ENCODE measurements at places on chromosomes 2 and 18.

DNA sequence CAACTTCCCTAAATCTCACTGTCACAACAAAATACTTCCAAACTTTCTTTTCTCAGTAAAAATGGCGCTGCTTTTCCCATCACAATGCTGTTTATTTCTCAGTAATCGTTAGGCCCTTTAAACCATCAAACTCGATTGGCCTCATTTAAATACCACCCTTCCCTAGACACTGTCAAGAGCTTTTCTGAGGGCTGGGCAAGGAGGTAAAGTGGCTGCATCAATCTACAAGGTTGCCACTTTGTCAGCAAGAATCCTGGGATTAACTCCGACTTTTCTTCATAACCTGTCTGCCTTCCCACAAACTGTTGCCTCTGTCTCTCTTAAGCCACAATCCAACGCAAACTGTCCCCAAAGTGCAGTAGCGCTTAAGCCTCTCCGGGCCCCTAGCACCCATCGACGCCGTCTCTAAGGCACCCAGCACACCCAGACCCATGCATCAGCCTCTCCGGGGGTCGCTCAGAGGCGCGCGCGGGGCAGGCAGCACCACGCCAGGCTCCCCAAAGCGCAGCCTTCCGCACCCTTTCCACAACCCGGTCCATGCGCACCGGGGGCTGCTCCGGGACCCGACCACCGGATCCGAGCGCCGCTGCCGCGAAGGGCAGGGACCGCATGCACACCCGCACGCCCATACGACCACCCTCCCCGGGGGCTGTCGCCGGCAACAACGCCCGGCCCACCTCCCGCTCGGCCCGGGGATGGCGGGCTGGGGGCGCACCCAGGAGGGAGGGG, 683 bp downstream of the MBOAT2 start:
- no peak for DNase-seq

DNA sequence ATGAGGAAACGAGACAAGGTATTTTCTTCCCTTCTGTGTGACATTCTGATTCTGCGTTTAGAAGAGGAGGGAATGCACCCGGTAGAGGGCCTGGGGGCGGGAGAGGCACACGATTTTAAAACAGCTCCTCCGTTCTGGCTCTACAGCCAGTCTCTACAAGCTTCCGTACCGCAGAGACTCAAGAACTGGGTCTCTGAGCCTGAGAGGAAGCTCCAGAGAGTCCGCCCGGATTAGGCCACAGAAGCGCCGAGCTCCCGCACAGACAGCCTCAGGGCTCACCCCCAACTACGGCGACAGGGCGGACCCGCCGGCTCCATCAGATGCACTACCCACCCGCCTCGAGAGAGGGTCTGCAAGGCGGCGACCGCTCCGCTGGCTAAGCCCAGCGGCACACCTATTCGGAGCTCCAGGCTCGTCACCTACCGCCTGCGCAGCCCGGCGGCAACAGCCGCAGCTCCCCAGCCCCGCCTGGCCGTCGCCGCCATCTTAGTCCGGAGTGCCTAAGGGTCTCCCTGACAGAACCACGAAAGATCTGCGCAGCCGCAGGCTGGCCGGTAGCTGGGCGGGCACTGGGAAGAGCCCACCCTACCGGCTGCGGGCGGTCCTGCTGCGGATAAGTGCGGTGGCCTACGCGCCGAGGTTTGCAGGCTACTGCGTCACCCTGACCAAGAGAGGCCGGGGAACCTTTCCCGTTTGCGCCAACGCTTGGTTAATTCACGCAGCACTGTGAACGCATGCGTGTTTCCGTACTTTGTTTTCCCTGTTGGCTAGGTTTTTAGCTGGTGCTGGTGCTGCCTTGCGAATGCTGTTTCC, at the start of gene NFU1:
NFU1 (minus strand) TSS at position 498 of the 813 bp plus-strand sequence; CDS start at position 485, 13 bp downstream.
- DNase-seq = peak; percentile 93

DNA sequence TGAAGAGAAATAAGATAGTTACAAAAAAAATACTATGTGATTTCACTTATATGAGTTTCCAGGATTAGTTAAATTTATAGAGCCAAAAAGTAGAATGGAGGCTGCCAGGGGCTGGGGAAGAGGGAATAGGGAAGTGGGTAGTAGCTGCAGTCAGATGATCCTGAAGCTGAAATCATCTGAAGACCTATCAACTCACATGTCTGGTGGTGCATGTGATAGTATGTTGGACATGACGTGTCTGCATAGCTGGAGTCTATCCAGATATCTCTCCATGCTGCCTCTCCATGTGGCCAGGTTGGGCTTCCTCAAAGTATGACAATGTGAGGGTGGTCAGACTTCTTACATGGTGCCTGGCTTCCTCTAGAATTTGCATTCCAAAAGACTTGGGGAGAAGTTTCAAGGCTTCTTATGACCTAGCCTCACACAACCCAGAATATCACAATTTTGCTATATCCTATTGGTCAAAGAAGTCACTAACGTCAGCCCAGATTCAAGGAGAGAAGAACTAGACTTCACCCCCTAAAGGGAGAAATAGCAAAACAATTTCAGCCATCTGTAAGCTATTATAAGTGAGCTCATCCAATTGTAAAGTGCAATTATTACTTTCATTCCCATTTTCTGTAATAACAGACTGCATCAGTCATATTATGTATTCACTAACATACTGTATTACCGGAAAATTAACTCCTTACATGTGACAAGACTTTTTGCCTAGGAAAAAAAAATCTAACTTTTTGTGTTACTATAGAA, 14.0 kb upstream of the ZNF396 start:
- no peak for DNase-seq

GRCh38 chr2:105274046-105274445, 32.5 kb downstream of the GPR45 start:
- no peak for DNase-seq

DNA sequence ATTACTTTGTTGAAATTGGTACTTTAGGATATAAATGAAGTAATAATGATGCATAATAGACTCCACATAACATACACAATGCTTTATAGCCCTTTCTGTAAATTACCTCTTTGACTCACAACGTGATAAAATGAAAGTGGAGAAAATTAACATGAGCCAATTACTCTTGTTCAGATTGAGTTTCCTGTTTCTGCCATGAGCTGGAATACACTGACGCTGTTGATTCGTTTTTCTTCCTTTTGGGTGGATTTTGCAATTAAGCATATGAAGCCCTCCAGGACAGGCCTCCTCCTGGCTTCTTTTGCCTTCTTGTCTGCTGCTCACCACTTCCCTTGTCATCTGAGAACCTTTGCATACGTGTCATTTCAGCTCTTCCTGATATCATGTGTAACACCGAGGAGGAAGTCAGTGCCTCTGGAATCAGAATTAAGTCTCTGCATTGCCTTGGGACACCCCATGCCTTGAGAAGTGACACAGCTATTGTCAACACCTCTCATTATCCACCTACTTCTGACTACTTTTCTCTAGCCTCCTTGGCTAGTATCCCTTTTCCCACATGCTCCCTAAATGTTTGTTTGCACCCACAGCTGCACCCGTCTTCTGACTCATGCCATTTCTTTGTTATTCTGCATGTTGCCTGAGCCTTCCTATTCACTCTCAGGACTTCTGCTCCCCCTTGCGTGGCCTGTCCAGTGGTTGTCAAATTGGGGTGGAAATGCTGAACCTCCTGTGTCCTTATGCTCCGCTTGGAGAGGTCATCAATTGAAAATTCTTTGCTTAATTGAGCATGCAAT, 134.1 kb downstream of the FMNL2 start:
- DNase-seq = peak; percentile 35

GRCh38 chr2:98280376-98281102, 65.7 kb upstream of the CNGA3 start:
- DNase-seq = no peak

- no peak for DNase-seq
These were observed 64.2 kb upstream of the CDCA7 start for GRCh38 chr2:173290518-173290917.

DNA sequence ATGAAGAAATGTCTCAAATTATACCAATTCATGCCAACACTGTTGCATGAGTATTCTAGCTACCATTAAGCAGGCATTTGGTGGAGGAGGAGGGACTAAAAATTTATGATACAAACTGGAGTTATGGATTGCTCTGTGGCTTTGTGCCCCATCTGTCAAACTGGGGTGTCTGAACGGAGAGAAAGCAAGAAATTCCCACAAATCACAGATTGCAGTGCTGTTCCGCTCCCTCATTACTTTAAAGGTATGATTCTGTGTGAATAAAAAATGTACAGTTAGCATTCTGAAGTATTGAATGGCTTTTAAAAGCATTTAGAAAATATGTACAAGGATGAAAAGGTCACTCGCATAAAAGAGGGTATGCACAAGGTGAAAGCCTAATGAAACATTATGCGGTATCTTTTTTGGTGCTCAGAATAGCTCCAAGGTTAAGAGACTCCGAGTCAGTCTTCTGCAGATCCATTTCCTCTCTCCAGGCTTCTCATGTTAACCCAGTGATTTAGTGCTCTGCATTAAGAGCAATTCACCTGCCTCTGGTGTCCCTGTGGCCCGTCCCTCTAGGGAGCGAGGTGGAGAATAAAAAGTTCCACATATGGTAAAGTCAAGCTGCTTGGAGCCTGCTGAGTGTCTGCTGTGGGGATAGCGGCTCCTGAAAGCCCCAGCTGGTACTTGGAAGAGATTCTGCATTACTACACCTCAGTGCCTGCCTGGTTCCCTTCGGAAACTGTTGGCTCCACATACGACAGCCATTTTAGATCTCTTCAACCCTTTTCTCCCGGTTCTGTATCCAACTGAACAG, 184.2 kb downstream of the ZNF521 start:
- DNase-seq = no peak
